AG04450 (cell line): ENCODE measurements at places on chromosomes 13 and 19. TPM values are rescaled to one million over a fixed set of nuclear protein-coding genes. Genes with fewer than 3 reads are reported as not detected.

GRCh38 chr19:19285686-19286085 is 12.6 kb upstream of the TM6SF2 start:
- DNase-seq, result no peak

GRCh38 chr13:77397636-77398035 is 70.7 kb upstream of the MYCBP2 start:
- no peak for DNase-seq

- DNase-seq, result no peak
Measured at GRCh38 chr13:98279473-98280175, 102.6 kb upstream of the RNF113B start.

PSG2 gene
- 0.71 and 1.0 TPM in 2 replicates for polyA plus RNA-seq

ICAM1 gene
- polyA plus RNA-seq, result 40.4 and 57.0 TPM in 2 replicates

MEIOSIN gene
- not detected in 2 replicates for polyA plus RNA-seq
